ENCODE measurements at places on chromosomes 12 and 14.

- no peak for DNase-seq
Observed at GRCh38 chr12:15987696-15988095, 76.6 kb downstream of the DERA start.

GRCh38 chr14:44960146-44960545 is 1.6 kb downstream of the KLHL28 start:
- DNase-seq = no peak

DNA sequence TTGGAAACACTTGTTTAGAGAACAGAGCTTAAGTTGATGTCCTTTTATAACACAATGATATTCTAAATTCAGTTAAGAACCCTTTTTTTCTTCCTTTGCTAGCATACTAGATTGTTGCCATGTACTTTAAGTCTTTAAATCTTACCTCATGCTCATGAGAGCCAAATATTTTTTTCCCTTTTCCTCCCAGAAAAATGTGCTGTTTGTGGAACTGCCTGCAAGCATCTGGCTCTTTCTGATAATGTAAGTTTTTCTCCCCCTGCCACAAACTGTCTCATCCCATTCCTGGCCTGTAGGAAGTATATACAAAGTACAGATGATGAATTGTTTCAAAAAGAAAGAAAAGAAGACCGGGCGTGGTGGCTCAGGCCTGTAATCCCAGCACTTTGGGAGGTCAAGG is 5.3 kb downstream of the RNF212B start:
- DNase-seq = no peak

DNA sequence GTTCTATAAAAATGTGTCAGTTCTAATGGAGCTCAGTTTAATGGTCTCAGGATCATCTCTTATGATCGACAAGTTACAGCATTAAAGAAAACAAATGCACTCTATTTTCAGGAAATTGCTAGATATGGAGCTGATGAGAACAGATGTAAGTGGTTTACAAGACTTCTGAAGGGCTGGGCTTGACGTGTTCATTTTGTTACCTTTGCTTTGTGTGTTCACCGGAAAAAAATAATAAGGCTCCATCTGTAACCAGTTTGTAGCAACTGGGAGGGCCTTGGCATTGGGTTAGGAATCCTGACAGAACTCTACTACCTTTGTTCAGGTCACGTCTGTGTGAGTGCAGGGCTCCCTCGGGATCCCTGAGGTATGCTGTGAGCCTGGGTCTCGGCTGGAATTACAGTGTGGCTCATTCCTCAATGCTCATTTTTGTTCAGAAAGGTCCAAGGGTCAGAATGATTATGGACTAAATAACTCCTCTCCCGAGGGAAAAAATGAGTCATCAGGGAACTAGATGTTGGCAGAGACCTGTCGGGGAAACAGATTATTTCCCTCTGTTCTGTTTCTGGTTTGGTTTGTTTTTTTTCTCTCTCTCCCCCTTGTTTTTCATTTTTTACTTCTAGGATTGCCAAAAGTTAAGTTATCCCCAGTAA is 158.0 kb downstream of the SLC5A8 start:
- no peak for DNase-seq

DNA sequence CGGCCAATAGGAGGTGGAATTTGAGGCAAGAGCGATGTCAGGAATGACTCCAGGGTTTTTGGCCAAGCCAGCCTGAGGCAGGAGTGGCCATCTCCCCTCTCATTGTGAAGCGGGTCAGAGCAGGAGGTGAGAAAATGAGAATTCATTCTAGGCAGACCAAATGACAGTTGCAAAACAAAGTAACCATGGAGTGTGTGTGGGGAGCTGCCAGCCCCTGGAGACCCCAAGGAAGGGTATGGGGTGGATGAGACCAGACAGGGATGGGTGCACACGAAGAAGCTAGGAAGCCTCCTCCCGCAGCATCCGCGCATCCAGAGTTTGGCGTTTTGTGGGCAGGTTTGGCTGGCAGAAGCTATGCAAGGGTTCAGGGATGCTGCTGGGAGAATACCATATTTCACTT is 38.8 kb downstream of the FZD10 start:
- no peak for DNase-seq

GRCh38 chr14:64825509-64825908 is 54.2 kb downstream of the SPTB start:
- DNase-seq = no peak

DNA sequence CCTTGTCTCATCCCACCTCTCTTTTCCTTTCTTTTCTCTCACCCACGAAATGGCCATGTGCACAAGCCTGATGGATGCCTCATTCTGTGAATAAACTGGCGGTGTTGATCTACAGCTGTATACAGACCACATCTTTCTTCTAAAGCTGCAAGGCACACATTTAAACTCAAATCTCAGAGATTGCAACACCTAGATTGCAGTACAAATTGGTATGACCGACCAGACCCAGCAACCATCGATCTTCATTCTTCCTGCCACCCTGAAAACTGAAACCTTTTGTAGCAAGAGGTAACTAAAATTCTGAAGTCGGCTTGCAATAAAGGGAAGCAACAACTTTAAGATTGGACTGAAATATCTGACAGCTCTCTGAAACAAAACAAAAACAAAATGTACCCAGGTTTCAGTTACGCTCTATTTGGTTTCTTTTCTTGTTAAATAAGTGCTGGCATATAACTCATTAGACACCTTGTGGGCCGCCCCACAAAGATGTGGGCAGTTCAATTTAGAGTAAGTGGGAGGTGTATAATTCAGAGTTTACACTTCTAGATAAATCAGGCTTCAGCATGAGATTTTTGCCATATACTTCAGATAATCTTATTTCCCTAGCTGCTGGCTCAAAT is 390.0 kb upstream of the NOVA1 start:
- DNase-seq = no peak

DNA sequence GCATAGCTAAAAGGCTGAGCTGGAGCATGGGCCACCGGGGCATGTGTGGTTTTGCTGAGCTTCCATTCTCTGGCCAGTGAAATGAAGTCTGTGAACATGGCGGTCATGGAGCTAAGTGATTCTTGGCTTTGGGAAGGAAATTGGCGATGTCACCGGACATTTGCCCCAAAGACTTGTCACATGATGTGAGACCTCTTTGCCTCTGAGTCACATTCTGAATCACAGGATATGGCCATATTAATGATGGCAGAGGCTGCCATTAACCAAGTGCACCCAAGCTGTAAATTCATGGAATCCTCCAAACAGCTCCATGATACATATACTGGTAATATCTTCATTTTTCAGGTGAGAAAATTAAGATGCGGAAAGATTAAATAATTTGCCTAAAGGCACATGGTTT is 27.4 kb upstream of the BATF start:
- DNase-seq = no peak

GRCh38 chr14:27739657-27740156 is 1026.9 kb upstream of the FOXG1 start:
- DNase-seq = no peak

DNA sequence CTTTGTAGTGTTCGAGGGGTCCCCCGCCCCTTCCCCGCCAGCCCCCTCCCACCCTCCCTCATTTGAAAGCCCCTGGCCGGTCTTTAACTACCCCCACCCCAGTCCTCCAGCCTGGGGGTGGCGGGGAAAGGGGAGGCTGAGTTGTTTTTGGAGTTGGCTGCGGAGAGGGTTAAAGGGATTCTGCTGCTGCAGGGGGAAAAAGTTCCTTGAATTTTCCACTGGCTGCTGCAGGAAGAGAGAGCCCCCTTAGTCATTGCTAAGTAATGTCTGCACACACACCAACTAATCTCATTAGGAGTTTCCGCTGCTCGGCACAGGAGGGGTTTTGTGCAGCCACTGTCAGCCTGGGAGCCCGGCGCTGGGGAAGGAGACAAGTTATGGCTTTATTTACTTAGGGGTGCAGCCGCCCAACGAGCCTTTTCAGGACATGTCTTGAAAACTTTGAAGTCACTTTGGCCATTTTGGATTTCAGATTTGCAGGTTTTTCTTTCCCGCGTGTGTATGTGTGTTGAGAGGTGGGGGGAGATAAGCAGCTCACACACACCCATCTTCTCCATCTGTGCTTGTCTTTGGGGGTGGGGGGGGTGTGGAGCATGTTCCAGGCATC is 1.8 kb downstream of the ELK3 start:
- DNase-seq = no peak

DNA sequence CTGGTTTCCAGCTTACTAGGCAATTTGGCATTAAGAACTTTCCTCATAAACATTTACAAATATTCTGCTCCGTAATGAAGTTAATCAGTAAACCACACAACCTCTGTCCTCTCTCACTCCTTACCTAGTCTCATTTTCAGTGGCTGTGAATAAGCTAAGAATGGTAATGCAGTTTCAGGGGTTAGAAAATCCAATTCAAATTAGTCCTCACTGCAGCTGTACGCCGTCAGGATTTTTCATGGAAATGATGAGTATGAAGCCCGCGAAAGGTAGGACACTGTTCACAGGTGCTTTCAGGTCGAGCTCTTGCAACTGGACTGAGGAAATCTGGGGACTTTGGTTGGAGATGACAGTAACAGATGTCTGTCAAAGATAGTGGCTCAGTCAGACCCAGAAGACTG is 29.6 kb downstream of the NR1H4 start:
- DNase-seq = no peak

DNA sequence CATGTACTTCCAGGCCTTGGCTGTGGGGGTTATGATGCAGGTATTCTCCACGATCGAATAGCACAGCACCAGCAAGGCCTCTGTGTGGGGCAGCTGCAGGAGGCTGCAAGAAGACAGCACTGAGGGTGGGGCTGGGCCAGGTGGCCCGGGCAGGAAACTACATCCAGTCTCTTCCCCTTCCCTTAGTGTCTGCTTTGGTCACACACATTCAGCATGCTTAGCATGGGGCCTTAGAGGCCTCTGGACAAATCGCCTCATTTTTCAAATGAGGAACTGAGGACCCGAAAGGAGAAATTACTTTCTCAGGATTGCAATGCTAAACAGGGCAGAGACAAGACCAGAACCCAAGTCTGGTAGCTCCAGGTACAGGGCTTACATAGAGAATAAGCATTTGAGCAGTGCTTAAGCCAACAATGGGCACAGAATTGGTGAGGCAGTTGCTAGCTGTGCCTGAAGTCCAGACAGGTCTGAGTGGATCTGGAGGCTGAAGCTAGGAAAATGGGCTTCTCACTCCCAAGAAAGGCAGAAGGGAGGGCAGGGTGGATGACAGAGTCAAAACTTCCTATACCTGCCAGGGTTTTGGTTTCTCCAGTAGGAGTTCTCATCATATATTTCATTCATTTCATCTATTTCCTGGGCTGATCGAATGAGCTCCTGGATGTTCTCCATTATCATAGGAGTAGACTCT is 3.5 kb downstream of the ACRBP start:
- no peak for DNase-seq

DNA sequence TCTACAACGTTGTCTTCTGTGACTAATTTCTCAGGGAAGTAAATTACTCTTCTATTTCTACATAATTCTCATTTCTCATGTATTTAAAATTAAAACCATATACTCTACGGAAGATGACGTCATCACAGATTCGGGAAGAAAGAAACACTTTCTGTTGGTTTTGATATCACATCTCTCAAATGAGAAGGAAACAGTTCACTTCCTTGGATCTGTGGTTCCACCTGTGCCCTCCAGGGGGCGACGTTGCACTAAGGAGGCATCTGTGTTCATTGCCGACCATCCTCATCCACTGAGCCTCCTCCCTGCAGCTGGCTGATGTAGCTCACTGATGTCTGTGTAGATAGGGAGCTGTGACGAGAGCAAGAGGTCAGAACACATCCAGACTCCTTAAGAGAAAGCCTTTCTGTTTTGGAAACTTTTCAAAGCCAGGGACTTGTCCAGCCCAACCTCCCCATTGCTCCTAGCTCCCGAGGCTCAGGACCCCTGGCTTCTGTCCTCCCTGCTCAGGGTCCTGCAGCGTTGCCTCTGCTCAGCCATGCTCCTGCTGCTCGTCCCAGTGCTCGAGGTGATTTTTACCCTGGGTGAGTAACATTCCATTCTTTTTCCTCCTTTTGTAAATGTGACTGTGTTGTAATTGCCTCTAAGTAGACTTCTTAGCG is 172.7 kb upstream of the OR4E1 start:
- peak; percentile 26 for DNase-seq

DNA sequence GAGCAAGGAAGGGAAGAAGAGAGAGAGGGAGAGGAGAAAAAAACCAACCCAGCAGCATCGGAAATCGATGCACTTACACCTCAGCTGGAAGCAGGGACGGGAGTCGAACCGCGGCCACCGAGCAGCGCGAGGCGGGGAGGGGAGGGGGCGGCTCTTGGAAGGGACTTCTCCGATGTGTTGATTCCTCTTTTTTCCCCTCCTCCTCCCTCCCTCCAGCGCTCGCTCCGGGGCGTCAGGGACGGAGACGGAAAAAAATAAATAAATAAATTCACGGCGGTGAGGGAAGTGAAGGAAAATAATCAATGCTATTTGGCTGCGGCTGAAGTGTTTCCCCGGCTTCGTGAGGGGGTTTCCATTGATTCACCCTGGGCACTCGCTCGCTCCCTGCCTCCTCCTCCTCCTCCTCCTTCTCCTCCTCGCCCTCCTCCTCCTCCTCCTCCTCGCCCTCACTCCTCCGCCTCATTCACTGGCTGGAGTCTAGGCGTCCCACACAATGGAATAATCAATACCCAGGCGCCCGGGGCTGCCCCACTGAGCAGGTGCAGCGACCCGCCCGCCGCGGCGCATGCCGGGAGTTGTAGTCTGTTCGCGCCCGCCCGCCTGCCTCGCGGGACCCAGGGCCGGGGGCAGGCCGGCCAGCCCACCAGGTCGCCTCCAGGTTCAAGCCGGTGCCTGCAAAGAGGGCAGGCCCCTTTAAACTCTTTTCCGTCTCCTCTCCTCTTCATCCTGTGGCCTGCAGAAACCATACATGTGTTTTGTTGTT is at the start of gene ZFHX2:
TSS of gene ZFHX2 (minus strand) at position 500 of the 763 bp plus-strand sequence. CDS start 16,440 bp downstream, outside the sequence.
- DNase-seq = peak; percentile 71

DNA sequence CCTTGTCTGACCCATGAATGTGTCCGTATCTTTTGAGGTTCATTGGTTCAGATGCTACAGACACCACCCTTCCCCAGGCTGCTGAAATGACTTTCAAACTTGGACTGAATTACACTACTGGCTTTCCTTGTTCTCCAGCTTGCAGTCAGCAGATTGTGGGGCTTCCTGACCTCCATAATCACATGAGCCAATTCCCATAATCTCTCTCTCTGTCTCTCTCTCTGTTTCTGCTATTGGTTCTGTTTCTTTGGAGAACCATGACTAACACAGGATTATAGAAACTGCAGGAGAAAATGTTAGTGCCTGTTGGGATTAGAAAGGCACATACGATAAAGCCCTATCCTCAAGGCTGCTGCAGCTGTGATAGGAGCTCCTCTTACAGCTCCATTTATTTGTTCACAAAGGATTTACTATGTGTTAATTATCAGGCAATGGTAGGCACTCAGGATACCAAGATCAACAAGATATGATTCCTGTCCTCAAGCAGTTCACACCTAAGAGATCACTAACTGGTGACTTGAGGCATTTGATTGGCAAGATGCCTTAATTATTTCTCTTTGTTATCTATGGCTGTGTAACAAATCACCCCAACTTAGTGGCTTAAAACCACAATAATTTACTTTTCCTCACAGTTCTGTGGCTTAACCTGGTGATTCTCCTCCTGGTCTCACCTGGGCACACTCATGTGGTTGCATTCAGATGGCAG is 10.2 kb upstream of the NYNRIN start:
- DNase-seq = no peak

DNA sequence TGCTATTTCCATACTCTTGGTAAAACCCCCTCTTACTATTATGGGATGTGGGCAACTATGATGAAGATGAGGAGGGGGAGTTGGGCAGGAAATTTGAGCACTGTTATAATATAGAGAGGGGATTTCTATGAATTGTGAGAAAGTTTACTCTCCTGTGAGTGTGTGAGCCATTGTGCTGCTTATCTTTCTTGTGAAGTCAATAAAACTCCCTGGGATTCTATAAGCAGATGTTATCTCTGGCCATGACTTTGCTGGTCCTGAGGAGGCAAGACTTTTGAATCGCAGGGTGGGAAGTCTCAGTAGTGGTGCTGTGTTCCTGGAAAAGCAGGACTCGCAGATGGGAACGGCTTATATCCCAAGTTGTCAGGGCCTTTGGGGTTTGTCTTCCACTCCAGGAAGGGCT is 62.2 kb downstream of the EMP1 start:
- DNase-seq = no peak

Measured in NK-92 treated with Interleukin-12 subunit alpha and Interleukin-12 subunit beta, amount 100 ng/mL, for 24 hours (cell line).